Effector memory CD4-positive, alpha-beta T cell (primary cell): ENCODE measurements at places on chromosomes 11 and 22.

DNA sequence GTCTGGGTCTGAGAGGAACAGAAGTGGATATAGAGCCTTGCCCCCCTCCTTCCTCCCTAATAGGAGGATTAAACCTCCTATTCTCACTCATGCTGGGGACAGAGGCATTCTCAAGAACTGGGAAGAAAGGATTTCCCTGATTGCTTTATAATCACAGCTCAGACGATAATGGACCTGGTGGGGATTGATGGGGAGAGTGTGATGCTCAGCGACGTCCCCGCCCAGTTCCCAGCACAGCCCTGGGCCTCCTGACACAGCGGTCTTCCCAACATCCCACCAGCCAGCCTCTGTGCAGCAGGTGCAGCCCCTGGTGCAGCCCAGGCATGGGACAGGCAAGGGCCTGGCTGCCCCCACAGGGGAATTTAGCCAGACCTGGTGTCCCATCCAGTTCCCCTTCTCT lies 28.4 kb downstream of the TRIM29 start:
- no peak overlapping the region for H3K4me3 ChIP-seq
- no peak for DNase-seq
- no peaks in the 10 kb centered on the region for H3K27me3 ChIP-seq
- no peaks in the 10 kb centered on the region for H3K36me3 ChIP-seq
- no peak overlapping the region for H3K27ac ChIP-seq

DNA sequence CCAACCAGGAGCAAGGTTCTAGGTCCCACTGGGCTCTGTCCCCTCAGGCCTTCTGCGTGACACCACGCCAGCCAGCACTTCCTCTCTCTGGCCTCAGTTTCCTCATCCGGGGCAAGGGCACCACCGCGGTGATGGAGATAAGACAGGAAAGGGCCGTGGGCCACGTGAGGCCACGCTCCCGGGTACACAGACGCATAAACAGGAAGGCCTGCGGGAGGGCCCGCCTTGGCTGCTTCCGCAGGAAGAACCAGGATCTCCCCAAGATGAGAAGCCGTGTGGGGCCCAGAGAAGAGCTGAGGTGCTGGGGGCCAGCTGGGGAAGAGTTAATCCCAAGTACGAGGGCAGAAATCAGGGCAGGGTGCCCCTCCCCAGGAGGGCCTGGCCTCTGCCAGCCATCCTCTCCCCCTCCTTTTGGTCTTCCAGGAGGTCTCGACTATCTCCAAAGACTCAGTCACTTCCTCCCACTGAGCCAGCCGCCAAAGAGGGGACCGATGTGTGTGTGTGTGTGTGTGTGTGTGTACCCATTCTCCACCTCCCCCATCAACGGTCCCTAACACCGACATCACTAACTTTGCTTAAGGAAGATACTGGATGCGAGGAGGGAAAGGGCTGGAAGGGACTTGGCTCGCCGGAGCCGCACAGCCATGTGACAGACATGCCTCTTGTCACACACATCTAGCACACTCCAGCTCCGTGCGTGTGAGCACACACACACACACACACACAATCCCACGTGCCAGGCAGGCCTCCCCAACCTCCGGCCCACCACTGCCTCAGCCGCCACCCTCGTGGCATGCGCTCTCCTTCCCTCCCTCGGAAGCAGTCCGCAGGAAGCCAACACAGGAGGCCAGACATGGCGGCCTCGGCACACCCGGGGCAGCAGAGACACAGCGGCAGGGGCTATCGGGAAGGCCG lies 1.4 kb downstream of the MFNG start:
- peak overlapping the region; percentile 75 for H3K4me3 ChIP-seq
- peak overlapping the region; percentile 84 for H3K27ac ChIP-seq
- H3K4me1 ChIP-seq: peaks cover 63% of the 10 kb centered on the region
- peaks cover 20% of the 10 kb centered on the region for H3K36me3 ChIP-seq
- DNase-seq: peak; percentile 75

- no peaks in the 10 kb centered on the region for H3K27me3 ChIP-seq
- no peaks in the 10 kb centered on the region for H3K4me1 ChIP-seq
- H3K4me3 ChIP-seq: no peak overlapping the region
- DNase-seq: no peak
- H3K27ac ChIP-seq: no peak overlapping the region
Measured at GRCh38 chr22:29148036-29148435, 57.7 kb upstream of the EMID1 start.

DNA sequence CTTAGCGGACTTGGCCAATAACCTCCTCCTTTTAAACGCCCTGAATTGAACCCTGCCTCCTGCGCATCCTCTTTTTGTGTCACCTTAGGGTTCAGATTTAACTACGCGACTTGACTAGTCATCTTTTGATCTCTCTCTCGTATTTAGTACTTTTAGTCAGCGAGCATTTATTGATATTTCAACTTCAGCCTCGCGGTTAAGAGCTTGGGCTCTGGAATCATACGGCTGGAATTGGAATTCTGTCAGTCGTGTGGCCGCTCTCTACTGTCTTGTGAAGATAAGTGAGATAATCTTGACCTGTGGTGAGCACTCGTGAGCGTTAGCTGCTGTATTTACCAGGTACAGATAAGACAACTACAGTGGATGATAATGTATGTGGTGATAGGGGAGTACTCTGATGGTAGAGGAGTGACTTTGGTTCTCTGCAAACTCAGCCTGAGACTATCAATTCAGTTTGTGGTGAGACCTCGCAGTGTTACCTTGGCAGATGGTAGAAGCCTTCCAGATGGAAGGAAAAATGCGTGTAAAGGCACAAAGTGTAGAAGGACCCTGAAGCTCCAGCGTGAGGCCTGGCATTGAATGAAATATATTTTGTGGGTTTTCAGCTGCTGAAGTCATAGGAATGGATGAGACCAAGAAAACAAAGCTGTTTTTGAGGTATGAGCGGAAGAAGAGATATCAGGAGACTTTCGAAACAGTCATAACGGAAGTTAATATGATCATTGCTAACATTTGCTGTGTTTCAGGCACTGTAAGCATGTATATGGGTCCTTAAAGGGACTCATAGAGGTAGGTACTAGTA lies 682 bp downstream of the ATM start:
- no peaks in the 10 kb centered on the region for H3K27me3 ChIP-seq
- peaks cover 5% of the 10 kb centered on the region for H3K36me3 ChIP-seq
- peaks cover 20% of the 10 kb centered on the region for H3K4me1 ChIP-seq
- no peak for DNase-seq

DNA sequence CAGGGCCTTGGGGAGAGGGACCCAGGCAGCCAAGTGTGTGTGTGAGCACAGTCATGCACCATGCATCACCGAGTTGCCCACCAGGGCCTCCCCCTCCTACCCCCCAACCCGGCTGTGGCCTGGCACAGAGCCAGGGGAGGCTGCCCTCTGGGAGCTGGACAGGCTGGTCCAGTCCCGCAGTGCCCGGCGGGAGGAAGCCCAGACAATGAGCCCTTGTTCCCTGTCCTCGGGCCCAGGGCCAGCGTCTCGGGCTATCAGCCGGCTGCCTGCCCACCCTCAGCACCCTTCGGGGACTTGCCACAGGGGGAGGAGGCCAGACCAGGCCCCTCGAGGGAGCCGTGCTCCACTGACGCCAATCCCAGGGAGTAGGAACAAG lies 4.5 kb downstream of the LRRC75B start:
- H3K4me3 ChIP-seq: no peak overlapping the region
- no peak overlapping the region for H3K27ac ChIP-seq
- H3K27me3 ChIP-seq: no peaks in the 10 kb centered on the region
- H3K4me1 ChIP-seq: peaks cover 8% of the 10 kb centered on the region
- DNase-seq: no peak
- no peaks in the 10 kb centered on the region for H3K36me3 ChIP-seq

DNA sequence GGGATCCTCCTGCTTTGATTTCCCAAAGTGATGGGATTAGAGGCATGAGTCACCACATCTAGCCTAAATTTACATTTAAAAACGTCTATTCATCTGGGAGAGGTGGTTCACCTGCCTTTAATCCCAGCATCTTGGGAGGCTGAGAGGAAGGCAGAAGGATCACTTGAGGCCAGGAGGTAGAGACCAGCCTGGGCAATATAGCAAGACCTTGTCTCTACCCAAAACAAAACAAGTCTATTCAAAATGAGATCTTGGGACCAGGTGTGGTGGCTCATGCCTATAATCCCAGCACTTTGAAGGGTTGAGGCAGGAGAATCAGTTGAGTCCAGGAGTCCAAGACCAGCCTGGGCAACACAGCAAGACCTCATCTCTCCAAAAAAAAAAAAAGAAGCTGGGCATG lies 4.9 kb upstream of the UBASH3B start:
- H3K27me3 ChIP-seq: no peaks in the 10 kb centered on the region
- no peaks in the 10 kb centered on the region for H3K36me3 ChIP-seq
- no peak overlapping the region for H3K27ac ChIP-seq
- H3K4me1 ChIP-seq: peaks cover 5% of the 10 kb centered on the region
- no peak for DNase-seq
- H3K4me3 ChIP-seq: no peak overlapping the region

GRCh38 chr22:32077151-32077550 lies 34.1 kb downstream of the SLC5A1 start:
- no peaks in the 10 kb centered on the region for H3K4me1 ChIP-seq
- DNase-seq: no peak
- H3K27ac ChIP-seq: no peak overlapping the region
- H3K36me3 ChIP-seq: no peaks in the 10 kb centered on the region
- H3K27me3 ChIP-seq: no peaks in the 10 kb centered on the region
- H3K4me3 ChIP-seq: no peak overlapping the region

- H3K4me3 ChIP-seq: no peak overlapping the region
- H3K36me3 ChIP-seq: no peaks in the 10 kb centered on the region
- no peak for DNase-seq
- no peaks in the 10 kb centered on the region for H3K4me1 ChIP-seq
- H3K27ac ChIP-seq: no peak overlapping the region
Measured at GRCh38 chr11:114244726-114245394, 51.3 kb upstream of the NNMT start.

- H3K4me3 ChIP-seq: no peak overlapping the region
- no peaks in the 10 kb centered on the region for H3K36me3 ChIP-seq
- no peak overlapping the region for H3K27ac ChIP-seq
Measured at GRCh38 chr11:61918938-61919704, 1.8 kb upstream of the RAB3IL1 start.

DNA sequence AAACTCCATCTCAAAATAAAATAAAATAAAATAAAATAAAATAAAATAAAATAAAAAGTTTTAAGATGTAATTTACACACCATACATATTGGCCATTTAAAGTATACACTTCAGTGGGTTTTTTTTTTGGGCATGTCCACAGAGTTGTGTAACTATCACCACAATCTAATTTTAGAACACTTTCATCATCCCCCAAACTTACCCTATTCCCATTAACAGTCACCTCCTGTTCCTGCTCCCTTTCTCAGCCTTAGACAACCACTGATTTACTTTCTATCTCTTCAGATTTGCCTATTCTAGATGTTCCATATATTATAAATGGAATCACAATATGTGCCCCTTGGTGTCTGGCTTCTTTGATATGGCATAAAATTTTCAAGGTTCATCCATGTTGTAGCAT lies 4.6 kb upstream of the ACER3 start:
- no peaks in the 10 kb centered on the region for H3K36me3 ChIP-seq
- H3K27me3 ChIP-seq: no peaks in the 10 kb centered on the region
- peaks cover 2% of the 10 kb centered on the region for H3K4me1 ChIP-seq
- no peak overlapping the region for H3K27ac ChIP-seq
- no peak overlapping the region for H3K4me3 ChIP-seq

- peak overlapping the region; percentile 2 for H3K4me3 ChIP-seq
- H3K27me3 ChIP-seq: no peaks in the 10 kb centered on the region
- H3K4me1 ChIP-seq: peaks cover 22% of the 10 kb centered on the region
- no peak overlapping the region for H3K27ac ChIP-seq
- DNase-seq: peak; percentile 41
Measured at GRCh38 chr11:75142714-75143419, 8.0 kb upstream of the SLCO2B1 start.
